PC-3 (cell line): ENCODE measurements at places on chromosomes 3 and 15. TPM values are rescaled to one million over a fixed set of nuclear protein-coding genes. Genes with fewer than 3 reads are reported as not detected.

Gene RAB6B
- 0.22 and 0.75 TPM in 2 replicates for total RNA-seq

- DNase-seq = no peak
Measured at GRCh38 chr15:77862651-77863104, 214.8 kb downstream of the TBC1D2B start.

Gene ADGRG7
- not detected in 2 replicates for total RNA-seq

GRCh38 chr3:189041482-189042090, 130.2 kb upstream of the TPRG1 start:
- peak; percentile 75 for DNase-seq

Gene SH2D7
- not detected in 2 replicates for total RNA-seq

DNA sequence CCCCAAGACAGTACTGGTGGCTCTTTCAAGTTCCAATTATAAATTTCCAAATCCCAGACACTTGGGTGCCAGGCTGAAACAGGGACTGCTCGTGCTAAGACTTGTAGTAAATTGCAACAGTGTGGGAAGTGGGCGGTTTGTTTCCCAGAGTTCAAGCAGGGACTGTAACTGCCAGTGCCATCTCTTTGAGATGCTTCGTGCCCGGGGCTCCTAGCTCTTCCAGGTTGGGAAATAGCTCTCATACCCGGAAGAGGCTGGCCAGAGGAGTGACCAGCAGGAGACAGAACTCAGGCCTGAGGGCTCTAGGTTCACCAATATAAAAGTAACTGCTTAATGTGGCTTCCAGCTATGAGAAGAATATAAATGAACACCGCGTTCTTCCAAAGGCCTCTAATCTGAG, 54.0 kb upstream of the NEO1 start:
- no peak for DNase-seq

Gene TNFSF10
- total RNA-seq = 0.58 and 1.2 TPM in 2 replicates

DNA sequence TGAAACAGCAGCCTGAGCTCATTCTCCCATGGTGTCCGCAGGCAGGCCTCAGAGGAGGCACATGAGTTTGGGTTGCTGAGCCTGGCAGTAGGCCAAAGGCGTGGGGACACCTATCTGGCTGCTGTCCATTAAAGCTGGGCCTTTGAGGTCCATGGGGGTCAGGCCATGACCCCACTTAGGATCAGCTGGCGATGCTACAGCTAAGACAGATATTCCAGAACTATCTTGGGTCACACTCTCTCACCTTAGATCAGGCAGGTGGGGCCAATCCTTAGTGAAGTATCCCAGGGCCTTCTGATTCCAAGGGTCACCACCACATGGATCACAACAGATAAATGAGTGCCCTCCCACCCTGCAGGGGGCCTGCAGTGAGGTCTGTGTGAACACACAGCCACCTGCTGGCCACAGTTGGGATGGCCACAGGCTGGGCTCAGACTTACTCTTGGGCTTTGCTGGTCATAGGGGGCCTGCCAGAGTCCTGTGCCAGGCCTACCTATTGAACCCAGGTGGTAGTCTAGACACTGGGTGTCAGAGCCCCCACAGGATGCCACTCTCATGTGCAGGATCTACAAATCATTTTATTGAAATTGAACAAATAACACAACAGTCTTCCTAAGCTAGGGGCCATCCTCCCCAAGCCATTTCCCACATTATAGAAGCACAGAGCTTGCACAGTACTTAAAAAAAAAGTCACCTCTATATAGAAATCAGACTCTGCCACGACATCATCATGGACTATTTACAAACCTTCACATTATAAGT, 2.0 kb upstream of the HYAL2 start:
- peak; percentile 80 for DNase-seq

DNA sequence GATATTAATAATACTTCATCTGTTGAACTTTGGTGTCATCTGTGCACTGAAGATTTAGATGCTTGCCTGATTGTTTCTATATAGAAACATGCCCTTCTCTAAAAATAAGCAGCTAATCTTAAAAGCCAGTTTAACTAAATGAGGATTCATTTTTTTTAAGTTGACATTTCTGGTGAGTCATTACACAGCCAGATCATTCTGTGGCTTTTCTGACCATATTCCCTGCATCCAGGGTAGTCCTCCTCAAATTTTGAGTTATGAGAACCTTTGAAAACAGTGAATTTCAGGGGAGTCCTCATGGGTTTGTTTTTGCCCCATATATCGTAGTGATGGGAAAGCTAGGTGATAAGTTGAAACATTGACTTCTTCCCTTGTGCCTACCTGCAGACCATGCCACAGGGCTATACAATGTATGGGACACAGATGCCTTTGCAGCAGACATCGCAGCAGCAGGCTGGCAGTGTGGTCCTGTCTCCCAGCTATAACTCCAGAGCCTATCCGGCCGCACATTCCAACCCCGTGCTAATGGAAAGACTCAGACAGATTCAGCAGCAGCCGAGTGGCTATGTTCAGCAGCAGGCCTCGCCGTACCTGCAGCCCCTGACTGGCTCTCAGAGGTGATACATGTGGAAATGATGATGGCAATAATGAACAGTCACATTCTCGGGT, 26.5 kb upstream of the P2RY12 start:
- peak; percentile 64 for DNase-seq

- no peak for DNase-seq
Measured at GRCh38 chr3:186270701-186271100, 91.3 kb downstream of the DGKG start.

- DNase-seq = no peak
Measured at GRCh38 chr3:5010706-5011554, 31.7 kb downstream of the BHLHE40 start.

Gene UROC1
- not detected in 2 replicates for total RNA-seq

DNA sequence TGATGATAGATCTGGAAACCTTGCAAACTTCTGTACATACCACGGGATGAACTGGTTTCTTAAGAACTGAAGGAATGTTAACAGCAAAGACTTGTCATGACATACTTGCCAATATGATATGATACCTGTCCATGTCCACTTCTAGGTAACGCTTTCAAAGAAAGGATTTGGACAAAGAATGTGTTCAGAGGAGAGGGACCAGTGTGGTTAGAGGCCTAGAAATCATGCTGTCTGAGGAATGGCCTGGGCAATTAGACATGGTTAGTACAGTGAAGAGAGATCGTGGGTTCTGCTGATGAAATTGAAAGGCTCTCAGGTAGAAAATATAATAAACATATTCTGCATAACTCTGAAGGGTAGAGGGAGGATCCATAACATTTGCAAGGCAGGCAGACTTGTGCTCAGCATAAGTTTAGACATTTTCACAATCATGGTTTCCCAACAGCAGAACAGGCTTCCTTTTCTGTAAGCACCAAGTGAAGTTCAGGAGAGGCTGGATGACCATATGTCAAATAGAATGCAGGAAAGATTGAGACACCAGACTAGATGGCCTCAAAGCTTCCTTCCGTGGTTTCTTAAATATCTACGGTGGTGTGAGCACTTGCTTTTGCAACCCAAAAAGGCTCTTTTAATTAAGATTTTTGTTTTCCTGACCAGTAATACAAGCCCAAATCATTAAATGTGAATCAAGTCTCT, 39.9 kb downstream of the TGFBR2 start:
- no peak for DNase-seq
